ENCODE measurements at places on chromosomes 2 and 18.

GRCh38 chr18:36295880-36296301 lies 1.6 kb upstream of the FHOD3 start:
- no peak for DNase-seq

DNA sequence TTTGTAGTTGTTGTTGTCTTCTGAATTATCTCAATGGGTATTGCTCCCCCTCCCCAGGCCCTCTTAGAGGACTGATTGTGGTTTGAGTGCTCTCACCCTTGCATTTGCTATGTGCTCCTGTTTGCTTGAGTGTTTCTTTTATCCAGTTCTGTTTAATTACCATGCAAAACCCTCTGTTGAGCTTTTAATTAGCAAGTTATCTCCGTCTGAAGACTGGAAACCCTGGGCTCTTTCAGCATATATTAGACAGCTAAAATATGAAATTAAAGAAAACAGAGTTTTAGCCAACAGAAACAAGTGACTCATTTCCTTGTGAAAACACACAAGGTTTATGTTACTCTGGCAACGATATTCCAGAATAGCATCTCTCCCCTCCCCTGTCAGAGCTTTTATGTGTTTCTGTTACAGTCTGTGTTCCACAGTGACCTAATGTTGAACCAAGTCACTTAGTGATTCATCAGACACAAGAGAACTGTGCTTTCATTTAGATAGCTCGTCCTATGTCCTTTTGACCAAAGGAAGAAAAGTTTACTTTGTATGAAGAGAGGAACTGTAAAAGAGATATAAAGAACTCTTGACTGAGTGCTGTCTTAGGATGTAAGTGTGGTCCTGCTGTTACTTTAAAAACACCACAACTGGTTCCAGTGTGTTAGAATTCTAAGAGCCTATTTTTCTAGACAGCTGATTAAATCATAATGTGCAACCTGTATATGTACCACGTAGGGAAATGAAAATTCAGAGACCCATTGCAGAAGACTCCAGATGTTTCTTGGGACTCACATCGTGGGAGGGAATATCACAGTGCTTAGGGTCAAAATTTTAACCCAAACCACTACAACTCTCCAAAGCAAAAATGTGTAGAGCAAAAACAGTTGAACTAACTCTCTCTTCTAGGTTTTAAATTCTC lies 172.8 kb upstream of the RBMS1 start:
- peak; percentile 90 for DNase-seq

GRCh38 chr2:239590276-239590675 lies 189.5 kb upstream of the HDAC4 start:
- DNase-seq = no peak

- DNase-seq = no peak
These were observed 508.5 kb downstream of the PID1 start for GRCh38 chr2:228762565-228762964.

GRCh38 chr2:128411431-128411830 lies 92.8 kb upstream of the HS6ST1 start:
- no peak for DNase-seq

GRCh38 chr2:215667585-215668377 lies 231.9 kb upstream of the FN1 start:
- no peak for DNase-seq

DNA sequence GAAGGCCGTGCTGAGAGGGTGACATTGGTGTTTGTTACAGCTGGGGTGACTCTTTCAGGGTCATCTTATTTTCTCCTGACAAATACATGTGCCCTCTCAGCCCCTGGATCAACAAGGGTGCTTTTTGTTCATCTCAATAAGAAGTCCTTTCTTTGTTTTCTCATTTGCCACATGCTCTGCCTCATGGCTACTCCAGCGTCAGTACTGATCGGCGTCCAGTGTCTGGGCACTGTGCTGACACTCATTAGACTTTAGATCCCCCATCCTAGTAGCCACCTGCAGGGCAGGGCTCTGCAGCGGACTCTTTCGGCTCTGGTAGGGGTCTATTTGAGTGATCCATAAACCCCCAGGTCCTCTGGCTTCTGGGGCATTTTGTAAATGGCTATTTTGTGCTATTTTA lies 38.4 kb downstream of the NPPC start:
- no peak for DNase-seq

DNA sequence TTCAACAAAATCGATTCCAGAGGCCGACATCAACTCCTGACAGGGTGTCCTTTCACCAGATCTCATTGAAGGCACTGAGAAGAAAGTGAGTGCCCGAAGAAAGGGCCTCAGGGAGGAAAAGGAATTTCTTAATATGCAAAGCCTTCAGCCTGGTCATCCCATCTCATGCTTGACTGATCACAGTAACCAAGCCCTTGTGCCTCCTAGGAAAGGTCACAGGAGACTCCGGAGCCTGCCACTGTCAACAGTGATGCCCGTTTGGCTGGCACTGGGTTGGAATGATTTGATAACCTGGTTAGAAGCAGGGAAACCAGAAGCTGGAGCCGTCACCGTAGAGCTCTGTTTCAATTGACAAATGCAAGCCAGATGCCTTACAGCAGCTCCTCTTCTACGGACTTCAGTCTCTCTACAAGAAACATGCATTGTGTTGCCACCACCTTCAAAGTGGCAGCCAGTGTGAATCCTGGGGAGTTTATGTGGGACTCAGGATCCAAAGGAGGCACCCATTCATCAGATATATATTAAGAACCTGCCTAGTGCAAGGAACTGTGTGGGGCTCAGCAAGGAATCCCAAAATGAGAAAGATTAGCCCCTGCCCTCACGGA lies 24.6 kb downstream of the COX7A2L start:
- no peak for DNase-seq

GRCh38 chr18:7360606-7361170 lies 129.8 kb downstream of the LRRC30 start:
- DNase-seq = no peak

- no peak for DNase-seq
These were observed 4.7 kb downstream of the PHLPP1 start for GRCh38 chr18:62720048-62720447.

- no peak for DNase-seq
These were observed 72.5 kb downstream of the SS18 start for GRCh38 chr18:26017929-26018328.

DNA sequence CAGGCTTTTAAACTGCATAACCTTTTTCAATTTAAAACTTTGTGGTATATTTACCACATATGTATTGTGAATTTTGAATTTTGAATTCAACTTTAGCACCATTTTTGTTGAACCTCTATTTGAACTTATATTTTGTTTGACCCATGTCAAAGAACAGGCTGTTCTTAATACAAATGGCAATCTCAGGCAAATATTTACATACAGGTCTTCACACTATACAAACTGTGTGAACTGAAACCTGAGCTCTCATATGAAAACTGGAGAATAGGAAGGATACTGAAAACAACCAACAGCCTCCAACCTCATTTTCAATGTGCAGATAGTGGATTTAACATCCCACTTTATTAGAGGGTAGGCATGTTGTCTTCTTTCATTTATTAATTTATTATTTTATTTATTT lies 491.8 kb downstream of the KCNJ3 start:
- DNase-seq = no peak

- no peak for DNase-seq
These were observed 63.0 kb upstream of the SPRED2 start for GRCh38 chr2:65495251-65495877.

- DNase-seq = no peak
These were observed 12.5 kb upstream of the HNRNPLL start for GRCh38 chr2:38615237-38615636.

- DNase-seq = no peak
These were observed 1860.6 kb upstream of the PIK3C3 start for GRCh38 chr18:40094441-40094840.

DNA sequence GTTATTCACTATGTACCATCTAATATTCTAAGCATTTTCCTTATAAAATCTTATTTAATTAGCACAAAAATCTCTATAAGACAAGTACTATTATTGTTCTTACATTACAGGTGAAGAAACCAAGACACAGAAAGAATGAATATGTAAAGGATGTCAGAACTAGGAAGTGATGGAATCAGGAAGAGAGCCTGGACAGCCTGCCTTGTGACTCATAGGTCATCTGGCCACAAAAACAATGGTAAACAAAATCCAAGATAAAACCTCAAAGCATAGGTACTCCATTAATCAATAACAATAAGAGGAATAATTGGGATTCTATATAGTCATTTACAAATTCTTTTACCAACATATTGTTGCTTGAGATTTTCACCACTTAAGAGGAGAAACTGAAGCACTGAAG lies 505.4 kb upstream of the PIK3C3 start:
- DNase-seq = no peak

- DNase-seq = no peak
These were observed 17.6 kb downstream of the ACSL3 start for GRCh38 chr2:222878301-222878876.

DNA sequence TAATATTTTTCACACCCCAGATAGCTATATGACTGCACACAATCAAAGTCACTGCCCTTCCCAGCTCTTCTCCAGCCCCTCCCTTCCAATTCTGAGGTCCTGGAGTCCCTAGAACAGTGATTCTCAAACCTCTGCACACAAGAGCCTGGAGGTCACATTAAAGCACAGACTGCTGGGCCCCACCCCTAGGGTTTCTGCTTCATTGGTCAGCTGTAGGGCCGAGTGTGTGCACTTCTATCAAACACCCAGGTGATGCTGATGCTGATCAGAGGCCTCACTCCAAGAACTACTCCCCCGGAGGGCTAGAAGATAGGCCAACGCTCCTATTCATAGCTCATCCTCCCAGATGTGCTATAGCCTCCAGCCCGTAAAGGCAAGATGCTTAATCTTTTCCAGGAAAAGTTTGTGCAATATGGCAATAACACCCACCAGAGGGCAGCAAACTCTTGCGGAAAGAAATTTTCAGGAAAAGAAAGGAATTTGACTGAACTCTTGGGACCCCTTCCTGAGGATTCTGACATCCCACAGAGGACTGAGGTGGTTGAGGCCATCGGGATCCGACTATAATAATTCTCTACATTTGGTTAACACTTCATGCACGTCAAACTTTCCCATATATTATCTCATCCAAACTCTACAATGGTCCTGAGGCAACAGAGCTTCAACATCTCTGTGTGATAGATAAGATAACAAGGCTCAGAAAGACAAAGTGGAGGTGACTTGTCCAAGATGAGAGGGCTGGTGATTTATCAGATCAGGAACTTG lies 194.2 kb upstream of the PKDCC start:
- DNase-seq = no peak

DNA sequence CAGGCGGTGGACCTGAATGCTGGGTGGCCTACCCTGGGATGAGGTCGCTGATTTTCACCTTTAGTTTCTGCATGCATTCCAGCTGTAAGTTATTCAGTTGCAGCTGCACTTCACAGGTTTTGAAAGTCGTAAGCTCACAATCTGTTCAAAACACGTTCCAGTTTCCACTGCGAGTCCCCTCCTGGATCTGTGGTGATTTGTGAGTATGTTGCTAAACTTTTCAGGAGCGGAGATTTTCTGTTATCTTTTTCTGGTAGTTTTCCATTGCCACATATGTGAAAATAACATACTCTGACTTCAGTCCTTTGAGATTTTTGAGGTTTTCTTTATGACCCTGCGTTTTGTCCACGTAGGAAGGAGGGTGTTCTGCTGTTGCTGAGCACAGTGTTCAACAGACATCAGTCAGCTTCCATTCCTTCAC lies 102.1 kb downstream of the SNTG2 start:
- no peak for DNase-seq

DNA sequence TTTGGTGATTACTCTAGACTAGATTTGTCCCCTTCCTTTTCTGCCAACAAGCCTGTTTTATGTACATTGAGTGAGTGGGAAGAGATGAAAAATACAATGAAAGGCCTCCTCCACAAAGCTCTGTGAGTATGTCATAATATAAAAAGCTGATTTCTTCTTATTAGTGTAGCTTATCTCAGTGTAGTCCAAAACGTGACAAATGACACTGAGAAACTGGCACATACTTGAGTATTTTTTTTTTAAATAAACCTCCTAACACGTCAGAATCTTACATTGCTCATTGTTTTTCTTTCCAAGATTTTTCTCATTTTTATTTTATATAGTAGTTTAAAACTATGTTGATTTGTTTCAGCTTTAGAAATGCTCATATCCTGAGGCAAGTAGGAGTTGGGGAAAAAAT lies 17.9 kb upstream of the FIGN start:
- DNase-seq = no peak

DNA sequence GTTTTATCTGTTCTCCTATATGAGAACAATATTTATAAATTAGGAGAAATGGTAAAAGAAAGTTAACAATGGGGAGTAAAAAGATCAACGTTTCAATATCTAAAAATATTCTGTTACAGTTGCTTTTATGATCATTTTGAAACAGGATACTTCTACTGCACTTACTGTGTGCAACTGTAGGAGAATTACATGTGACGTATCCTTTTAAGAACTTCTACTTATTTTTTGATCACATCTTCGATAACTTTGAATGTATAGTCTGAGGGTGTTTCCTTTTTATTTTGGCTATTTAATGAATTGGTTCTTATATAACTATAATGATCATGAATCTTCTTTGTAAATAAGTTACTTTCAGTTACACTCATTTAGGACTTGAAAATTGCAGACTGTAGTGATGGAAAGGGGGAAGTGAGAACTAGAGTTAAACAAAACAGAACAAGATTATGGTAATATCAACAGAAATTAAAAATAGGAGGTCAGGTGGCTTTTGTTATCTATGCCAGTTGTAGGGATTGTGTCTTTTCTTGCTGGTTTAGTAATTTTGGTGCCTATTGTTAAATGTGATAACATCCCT lies 109.9 kb downstream of the MSTN start:
- no peak for DNase-seq

DNA sequence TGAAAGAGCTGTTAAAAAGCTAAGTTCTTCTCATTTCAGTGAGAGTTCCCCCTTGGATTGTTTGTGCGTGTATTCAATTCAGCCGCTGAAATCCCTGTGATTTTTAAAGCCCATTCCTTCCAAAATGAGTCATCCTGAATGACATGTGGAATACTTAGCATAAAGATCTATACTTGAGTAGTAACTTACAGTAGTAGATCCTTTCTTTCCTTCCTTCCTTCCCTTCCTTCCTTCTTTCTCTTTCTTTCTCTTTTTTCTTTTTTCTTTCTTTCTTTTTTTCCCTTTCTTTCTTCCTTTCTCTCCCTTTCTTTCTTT lies 18.2 kb upstream of the SOX11 start:
- no peak for DNase-seq

DNA sequence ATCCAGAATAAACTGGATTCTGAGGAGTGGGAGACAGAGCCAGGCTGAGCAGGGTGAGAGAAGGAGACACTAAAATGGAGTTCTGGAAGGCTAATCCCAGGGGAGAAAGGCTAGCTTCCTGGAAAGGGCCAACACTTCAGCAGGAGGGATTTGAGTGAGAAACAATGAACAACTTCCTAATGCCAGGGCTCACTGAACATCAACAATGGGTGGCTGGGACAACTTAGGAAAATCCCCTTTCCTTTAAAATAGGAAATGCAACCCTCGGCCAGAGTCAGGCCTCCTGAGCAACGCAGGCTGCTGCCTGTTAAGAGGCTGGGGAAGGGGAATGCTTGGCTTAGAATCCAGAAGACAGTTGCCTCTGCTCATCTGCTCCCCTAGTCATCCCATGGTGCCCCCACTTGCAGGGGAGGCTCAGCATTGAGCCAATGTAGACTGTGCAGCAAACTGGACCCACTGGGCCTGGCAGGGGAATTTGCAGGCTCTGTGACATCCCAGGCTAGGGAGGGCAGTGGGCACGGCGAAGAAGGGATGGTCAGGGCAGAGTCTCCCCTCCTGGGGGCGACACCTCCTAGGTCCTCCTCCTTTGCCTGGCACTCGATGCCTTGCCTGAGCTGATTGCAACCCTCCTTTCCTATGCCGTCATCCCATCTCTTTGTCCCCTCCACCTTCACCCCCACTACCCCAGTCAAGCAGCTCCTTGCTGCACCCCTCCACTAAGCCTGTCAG lies 182.5 kb downstream of the TNS1 start:
- no peak for DNase-seq
